ENCODE measurements at places on chromosomes 5 and 9. TPM values are rescaled to one million over a fixed set of nuclear protein-coding genes. Genes with fewer than 3 reads are reported as not detected.

The ELOVL7 gene
- total RNA-seq, result 15.9 TPM

The DIRAS2 gene
- 0.07 TPM for total RNA-seq

The NOXA1 gene
- 27.2 TPM for total RNA-seq

The PRSS3 gene
- total RNA-seq, result 326 TPM

The RNF14 gene
- total RNA-seq, result 63.5 TPM

The FAM169A gene
- total RNA-seq, result 2.7 TPM

The RASEF gene
- total RNA-seq, result 17.2 TPM
